ENCODE measurements at places on chromosomes 5 and 9.
A peak's percentile ranks its signal among the peaks of the same experiment; 100 is the strongest.

GRCh38 chr5:9302218-9302617 lies 243.7 kb downstream of the SEMA5A start:
- no peak for DNase-seq

DNA sequence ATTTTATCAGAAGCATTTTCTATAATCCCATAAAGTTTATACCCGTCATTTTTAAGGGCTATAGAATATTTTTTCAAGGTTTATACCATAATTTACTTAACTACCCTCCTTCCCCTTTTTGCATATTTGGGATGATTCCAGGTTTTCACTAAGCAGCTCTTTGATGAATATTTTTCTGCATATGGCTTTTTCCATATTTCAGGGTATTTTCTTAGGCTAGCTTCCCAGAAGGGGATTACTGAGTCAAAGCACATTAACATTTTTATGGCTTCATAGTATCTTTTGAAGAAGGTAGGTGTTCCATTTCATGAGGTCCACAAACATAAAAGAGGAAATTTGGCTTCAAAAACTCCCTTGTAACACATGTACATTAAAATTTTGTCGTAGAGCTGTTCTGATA lies 14.6 kb upstream of the COL15A1 start:
- DNase-seq: no peak

- no peak for DNase-seq
Observed at GRCh38 chr5:68032216-68032762, 183.3 kb upstream of the PIK3R1 start.

DNA sequence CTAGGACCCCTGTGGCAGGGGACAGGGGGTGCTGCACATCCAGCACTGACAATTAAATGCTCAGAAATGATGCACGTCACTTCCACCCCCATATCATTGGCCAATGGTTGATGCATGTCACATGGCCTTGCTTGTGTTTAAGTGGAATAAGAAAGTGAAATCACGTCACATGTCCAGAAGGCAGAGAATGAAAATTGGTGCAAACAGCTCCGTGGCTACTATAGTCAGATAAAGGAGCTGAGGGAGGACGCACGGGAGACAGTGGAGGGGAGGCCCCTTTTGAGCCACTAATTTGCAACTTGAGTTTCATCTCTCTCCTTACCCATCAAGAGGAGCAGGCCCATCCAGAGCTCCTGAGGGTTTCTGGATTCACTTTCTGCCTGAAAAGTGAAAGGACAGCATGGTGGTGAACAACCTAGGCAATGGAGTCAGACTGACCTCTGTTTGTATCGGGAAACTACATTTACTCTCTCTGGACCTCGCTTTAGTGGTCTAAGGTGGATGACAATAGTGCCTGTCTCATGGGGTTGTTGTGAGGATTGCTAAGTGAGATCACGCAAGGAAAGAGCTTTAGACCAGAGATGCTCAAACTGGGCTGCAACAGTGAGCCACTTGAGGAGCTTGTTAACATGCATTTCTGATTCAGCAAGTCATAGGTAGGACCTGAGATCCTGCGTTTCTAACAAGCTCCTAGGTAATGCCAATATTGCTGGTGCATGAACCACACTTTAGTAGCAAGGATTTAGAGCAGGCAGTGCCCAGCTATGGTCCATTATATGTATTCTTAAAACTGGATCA lies 133.9 kb upstream of the ADRA1B start:
- DNase-seq: no peak

DNA sequence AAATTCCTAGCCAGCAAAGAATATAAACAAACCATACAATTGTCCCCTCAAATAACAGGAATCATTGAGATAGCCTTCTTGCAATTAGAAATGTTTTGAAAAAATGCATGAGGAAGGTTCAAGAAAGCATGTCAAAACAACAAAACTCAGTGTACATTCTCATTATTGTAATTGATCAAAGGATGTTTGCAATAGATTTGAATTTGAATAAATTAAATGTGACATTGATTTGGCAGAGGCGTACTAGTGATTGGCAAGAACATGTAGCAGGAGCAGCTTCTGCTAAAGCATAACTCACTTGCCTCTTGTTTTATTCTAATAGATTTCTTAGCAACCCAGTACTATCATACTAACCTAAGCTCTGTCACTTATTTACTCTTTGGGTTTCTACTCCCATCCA lies 19.9 kb downstream of the SMIM15 start:
- DNase-seq: no peak

DNA sequence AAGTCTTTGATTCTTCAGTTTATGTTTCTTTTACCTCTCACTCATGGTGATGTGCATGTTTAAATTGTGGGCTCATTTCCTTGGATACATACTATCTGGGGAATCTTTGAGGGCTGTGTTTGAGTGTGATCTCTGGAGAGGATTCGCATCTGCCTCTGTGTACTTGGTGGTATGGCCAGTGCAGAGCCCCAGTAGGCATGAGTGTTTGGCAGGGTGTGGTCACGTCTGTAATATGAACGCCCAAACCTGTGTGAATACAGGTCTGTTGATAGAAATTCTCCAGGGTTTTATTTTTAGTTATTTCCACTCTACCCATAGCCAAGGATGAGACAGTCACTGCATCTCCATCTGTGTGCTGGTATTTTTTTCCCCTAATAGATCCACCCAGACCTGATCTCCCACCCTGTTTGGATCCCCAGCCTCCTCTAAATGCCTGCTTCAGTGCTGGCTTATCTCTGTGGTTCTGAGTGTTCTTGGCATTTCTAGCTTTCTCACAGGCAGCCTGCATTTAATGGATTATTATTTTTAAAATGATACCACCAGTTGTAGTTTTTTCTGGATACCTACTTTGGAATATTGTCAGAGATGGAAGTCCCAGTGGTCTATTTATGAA lies 37.5 kb downstream of the TJP2 start:
- DNase-seq: no peak

DNA sequence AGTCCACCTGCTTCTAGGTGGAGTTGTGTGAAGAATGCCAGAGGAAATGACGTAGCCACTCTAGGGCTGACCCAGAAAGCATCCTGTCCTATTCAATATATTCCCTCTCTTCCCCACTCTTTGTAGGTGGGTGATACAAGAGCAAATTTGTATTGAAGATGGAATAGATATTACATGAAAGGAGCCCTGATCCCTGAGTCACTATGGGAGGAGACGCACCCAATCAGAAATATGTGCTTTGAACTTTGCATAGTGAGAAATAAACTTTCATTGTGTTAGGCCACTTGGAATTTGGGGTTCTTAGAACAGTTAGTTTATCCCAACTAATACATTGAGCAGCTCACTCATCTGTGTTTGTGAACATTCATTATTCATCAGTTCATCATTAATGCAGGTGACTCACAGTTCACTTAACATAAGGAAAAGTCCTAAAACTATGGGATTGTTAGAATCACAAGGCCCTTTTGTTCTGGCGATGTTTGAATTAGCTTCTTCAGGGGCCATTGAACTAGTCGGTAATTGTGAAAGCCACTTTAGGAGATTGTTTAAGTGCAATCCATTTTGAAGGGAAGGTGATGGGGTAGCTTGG lies 26.9 kb upstream of the NTRK2 start:
- no peak for DNase-seq

GRCh38 chr5:110940136-110940535 lies 131.4 kb upstream of the TSLP start:
- DNase-seq: no peak

- DNase-seq: peak; percentile 33
Observed at GRCh38 chr5:147949711-147950573, 43.6 kb upstream of the C5orf46 start.

DNA sequence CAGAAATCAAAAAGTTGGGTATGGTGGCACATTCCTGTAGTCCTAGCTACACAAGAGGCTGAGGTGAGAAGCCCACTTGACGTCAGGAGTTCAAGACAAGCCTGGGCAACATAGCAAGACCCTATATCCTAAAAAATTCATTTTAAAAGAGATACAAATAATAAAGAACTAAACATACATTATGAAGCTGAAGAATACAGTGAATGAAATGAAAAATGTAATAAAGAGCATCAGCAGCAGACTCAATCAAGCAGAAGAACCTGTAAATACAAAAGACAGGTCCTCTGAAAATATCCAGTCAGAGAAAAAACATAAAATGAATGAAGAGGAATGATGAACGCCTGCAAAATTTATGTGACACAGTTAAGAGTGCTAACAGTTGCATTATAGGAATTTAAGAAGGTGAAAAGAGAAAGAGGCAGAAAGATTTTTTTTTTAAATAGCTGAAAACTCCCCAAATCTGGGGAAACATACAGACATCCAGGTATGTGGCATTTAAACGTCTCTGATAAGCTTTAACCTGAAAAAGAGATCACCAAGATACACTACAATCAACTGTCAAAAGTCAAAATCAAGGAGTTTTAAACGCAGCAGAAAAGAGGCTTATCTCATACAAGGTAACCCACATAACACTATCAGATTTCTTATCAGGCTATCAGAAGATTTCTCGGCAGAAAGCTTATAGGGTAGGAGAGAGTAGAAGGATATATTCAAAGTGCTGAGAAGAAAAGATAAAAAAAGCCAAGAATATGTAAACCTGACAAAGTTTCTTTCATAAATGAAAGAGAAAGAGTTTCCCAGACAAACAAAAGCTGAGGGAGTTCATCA lies 57.6 kb downstream of the PRRC1 start:
- DNase-seq: no peak

- DNase-seq: peak; percentile 82
Observed at GRCh38 chr9:33170464-33171415, 3.6 kb upstream of the B4GALT1 start.

DNA sequence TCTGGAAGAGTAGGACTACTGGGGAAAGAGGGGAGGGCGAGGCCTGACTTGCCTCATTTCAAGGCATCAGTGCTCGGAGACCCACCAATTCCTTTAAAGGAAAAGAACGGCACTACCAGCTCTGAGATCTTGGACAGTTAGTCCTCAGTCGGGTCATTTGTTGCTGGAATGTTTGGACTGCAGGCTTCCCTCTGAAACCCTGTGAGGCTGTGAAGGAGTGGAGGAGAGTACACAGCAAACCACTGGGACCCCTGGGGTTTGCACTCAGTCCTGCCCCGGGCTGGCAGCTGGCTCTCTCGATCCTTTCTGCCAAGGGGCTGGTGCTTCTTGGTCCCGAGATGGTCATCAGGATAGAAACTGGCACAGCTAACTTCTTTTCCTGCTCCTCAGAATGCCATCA lies 194.5 kb downstream of the TRIO start:
- DNase-seq: no peak

DNA sequence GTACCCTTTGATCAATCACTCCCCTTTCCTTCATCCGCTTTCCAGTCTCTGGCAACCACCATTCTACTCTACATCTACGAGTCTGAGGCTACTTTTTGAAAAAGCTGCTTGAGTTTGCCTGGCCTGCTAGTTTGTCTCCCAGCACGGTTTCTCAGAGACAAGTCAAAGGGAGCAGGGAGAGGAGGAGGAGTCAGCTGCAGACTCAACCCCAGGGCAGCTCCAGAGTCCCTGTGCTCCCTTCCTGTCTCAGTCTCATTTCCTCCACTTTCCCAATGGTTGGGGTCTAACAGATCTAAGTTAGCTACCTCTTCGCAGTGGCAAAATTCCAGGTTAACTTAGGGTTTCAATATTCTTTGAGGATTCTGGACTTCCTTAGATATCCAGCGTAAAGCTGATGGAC lies 80.0 kb upstream of the PCA3 start:
- DNase-seq: no peak

- DNase-seq: no peak
Observed at GRCh38 chr5:169442913-169443784, 140.4 kb upstream of the SPDL1 start.

GRCh38 chr9:33880211-33881089 lies 63.5 kb downstream of the UBE2R2 start:
- no peak for DNase-seq

GRCh38 chr5:90621848-90622247 lies 63.3 kb downstream of the ADGRV1 start:
- no peak for DNase-seq

DNA sequence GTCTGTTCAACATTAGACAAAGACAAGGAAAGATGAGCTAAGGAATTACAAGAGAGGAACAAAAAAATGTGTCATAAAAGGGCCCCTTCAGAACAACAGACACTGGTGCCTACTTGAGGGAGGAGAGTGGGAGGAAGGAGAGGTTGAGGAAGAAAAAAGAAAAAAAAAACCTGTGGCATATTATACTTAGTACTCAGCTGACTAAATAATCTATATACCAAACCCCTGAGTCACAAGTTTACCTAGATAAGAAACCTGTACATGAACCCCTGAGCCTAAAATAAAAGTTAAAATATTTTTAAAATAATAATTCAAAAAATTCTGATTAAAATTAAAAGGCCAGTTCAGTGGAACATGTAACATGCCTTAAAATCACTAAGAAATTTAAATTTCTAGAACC lies 107.3 kb downstream of the MTREX start:
- no peak for DNase-seq

- peak; percentile 78 for DNase-seq
Observed at GRCh38 chr5:80184235-80185023, 71.4 kb downstream of the SERINC5 start.

DNA sequence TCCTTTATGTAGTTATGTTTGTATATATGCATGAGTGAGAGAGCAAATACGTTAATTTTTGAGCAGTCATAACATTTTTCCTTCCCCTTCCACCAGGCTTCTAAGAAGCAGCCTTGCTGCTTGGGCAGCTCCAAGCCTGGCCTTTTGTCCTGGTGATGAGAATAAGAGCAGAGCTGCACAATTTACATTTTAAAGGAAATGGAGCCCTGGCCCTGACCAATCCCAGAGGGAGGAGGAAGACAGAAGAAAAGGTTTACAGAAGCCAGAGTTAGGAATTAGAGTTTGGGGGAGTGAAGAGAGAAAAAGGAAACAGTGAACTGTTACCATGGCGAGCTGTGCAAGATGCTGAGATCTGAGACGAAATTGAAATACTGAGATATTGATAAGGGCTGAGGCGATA lies 25.3 kb upstream of the EFNA5 start:
- no peak for DNase-seq

DNA sequence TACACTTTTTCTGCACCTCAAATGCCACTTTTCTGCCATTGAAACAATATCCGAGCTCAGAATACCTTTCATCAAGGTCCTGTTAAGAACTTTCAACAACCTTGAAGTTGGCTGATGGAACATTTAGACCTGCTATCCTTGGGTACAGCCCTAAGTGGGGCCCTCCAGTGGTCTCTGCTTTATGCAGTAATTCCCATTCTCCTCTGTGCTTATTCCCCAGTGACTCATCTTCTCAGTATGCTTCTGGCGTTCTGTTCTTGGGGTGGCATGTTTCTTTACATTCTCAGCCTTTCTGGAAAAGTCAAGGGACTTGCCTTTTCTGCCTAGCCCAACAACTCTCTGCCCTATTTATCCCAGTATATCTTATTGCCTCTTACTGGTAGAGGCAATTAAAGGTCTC lies 7.1 kb downstream of the ANP32B start:
- no peak for DNase-seq

GRCh38 chr9:6113312-6113711 lies 97.9 kb upstream of the RANBP6 start:
- DNase-seq: no peak

Measured in NCI-H1092 treated with DMSO at 0.1 percent for 48 hours (cell line).